ENCODE measurements at places on chromosomes 4 and X.

GRCh38 chr4:186798951-186799659 is 75.4 kb upstream of the FAT1 start:
- no peak for DNase-seq

DNA sequence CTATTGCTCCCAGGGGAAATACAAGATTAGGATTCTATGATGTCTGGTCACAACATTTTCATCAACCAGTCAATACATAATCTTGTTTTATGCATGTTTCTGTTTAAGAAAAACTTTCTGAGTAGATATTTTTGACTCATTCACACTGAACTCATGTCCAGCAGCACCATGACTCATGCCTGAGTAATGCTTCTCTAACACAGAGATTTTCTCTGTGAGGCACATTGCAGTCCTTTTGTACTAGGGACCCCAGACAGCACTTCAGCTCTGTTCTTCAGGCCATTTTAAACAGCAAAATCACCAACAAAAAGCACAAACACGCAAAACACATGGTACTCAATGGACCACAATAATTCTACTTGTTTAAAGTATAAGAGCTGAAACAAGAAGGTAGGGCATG is 83.6 kb downstream of the MXRA5 start:
- no peak for DNase-seq

GRCh38 chr4:95674521-95674981 is 125.8 kb upstream of the UNC5C start:
- no peak for DNase-seq

- DNase-seq = no peak
Measured at GRCh38 chrX:2735270-2735669, 16.6 kb upstream of the XG start.

DNA sequence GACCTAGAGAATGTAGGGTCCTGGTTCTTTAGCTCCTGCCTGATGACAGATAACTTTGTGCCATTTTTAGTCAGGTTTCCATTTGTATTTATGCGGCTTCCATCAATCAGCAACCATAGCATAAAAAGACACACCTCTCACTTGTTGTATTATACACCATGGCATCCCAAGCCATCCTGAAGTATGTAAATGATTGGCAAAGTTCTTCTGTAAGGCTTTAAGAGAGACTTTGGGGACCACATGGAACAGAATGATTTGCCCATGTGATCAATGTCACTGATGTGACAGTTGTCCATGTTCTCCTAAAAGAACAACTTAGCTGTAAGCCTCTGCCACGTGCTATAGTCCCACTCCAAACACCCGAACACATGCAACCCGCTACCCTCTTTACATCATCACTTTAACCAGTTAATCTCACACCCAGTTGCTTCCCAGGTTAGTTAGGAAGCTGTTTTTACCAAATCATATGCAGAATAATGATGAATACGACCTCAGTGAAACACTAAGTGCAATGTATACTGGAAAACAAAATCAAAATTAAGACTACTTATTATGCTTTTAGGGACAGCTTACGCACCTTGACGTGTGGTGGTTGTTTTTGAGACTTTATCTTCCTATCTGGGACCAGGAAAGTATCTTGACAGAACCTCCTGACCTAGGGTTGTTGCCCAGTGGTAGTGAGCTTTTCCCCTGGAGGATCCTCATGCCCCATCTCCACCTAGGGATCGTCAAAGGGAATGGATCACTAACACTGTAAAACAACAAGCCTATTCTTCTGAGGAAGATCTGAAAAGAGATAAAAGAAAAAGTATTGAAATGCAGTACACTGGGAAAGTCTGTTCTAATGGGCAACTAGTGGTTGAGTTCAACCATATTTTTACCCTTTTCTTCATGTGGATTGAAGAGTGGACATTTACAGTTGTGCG is 267.8 kb downstream of the CHIC1 start:
- DNase-seq = no peak

DNA sequence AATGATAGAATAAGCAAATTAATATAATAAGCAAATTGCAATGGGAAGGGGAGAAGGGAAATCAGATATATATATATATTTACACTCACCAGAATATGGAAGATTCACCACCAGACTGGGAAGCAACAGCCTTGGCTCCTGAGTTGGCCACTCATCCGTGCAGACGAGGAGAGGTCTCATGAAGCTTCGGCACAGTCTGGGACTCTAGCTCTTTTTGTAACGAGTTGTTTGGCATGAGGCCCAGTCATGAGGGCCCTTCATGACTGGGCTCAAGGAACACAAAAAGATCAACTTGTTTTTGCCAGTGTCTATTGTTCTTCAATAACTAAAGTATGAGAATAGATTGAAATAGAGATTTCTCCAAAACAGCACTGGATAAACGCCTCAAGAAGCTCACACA is 176.4 kb downstream of the ADGRA3 start:
- DNase-seq = no peak

- no peak for DNase-seq
Measured at GRCh38 chrX:119399772-119400101, 601 bp downstream of the SLC25A43 start.

DNA sequence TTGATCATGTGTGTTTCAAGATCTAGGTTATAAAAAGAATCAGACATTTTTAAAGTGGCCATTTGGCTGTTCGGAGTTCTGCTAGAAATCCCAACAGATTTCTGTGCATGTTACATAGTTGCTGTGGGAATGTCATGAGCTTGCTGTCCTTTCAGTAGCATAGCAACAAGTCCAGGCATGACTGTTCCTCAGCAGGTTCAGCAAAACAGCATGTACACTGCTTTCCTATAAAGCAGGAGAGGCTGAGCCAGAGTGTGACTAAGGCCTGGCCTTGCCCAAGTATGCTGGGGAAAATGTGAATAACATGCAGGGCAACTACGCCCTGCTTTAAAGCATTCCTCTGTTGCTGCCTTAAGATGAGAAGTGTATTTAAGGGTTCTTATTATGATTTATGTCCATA is 217.1 kb upstream of the SMIM31 start:
- DNase-seq = no peak

DNA sequence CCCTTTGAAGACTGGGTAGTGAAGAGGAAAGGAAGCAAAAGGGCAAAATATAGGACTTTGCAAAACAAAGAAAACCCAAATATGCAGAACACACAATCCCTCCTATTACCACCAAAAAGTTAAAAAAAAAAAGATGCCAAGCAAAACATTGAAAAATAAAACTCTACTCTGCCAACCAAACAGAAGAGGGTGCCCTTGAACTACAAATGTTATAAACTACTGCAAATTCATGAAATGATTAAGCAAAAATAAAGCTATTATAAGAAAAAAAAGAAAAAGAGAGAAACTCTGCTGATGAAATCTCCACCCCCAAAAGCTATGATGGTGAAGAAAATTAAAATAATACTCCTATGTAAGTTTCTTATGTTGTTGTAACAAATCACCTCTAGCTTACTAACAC is 168.5 kb upstream of the STK26 start:
- no peak for DNase-seq

DNA sequence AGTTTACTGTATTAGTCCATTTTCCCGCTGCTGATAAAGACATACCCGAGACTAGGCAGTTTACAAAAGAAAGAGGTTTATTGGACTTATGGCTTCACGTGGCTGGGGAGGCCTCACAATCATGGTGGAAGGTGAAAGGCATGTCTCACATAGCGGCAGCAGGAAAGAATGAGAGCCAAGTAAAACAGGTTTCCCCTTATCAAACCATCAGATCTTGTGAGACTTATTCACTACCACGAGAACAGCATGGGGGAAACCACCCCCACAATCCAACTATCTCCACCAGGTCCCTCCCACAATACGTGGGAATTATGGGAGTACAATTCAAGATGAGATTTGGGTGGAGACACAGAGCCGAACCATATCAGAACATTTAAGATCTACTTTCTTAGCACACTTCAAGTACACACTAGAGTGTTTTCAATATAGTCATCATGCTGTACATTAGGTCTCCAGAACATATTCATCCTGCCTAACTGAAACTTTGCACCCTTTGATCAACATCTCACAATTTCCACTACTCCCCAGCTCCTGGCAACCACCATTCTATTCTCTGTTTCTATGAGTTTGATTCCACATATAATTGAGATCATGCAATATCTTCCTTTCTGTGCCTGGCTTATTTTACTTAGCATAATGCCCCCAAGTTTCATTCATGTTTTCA is 341.0 kb downstream of the ARHGAP24 start:
- DNase-seq = no peak

- DNase-seq = no peak
Measured at GRCh38 chrX:97400492-97400891, 516.8 kb downstream of the RPA4 start.

- DNase-seq = no peak
Measured at GRCh38 chr4:114184901-114185300, 205.5 kb upstream of the ARSJ start.

GRCh38 chr4:128775916-128776315 is 33.6 kb upstream of the JADE1 start:
- no peak for DNase-seq

DNA sequence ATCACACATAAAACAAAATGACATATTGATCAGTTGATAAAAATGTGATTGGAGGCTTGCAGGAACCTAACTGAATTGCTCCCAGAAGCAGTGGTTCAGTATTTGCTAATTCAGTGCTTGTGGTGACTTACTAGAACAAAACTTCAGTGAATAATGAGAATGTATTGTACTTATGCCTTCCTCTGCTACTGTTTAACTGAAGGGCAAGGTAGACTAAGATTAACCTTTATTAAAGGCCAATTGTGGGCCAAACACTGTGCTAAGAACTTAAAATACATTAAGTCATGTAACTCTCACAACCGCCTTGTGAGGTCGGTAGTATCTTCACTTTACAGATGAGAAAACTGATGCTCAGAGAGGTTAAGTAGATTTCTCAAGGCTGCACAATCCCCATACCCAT is 14.9 kb downstream of the IGFBP7 start:
- no peak for DNase-seq

- no peak for DNase-seq
Measured at GRCh38 chrX:153668423-153669173, 5.0 kb downstream of the PNCK start.

DNA sequence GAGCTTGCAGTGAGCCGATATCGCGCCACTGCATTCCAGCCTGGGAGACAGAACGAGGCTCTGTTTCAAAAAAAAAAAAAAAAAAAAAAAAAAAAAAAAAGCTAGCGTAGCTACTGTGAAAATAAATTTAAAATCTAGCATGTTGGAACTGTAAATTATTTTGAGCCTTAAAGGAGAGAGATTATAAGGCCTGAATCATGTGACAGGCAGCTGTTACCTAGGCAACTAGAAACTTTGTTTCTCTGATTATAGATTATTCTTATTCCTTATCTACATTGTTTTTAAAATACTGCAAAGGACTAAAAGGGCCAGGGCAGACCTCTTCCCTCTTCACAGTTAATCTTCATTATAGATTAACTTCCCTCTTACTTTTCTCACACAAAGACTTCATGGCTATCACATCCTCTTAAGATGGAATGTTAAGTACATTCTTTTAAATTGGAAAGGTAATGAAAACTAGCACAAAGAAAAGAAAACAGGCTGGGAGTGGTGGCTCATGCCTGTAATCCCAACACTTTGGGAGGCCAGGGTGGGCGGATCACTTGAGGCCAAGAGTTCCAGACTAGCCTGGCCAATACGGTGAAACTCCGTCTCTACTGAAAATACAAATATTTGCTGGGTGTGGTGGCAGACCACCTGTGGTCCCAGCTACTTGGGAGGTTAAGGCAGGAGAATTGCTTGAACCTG is 21.1 kb upstream of the PDS5A start:
- DNase-seq = no peak

DNA sequence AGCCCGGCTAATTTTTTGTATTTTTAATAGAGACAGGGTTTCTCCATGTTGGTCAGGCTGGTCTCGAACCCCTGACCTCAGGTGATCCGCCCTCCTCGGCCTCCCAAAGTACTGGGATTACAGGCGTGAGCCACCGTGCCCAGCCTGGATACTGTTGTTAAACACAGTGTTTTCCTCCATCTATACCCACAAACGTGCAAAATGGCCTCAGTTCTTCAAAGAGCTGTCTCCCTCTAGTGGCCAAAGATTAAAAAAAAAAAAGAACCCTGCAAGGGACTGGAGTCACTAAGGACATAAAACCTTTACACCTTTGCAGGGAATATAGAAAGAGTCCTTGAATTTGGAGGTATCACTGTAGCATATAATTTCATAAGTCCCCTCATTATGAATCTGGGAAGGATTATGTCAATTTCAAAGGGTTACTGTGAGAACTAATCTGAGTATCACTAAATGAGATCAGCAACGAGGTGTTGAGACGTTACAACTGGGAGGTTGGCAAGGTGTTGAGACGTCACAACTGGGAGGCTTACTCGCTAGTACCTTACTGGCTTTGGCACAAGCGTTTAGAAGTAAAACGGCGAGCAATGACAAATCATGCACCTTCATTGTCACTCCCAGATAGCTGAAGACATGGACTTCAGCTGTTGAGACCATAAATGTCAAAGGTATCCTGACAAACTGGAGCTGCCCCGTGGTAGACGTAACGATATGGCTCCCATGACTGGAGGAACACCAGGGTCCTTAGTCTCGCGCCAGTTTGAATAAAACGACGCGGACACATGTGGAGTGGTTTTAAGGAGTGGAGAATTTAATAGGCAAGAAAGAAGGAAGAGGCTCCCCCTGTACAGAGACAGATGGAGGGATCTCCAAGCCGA is 33.4 kb upstream of the ENPP6 start:
- no peak for DNase-seq

All from stimulated activated CD4-positive, alpha-beta T cell treated with anti-CD3 and anti-CD28 coated beads, Interleukin-4, amount 100 ng/mL, for 4 hours (primary cell).